ENCODE measurements at places on chromosomes 4 and X. TPM values are rescaled to one million over a fixed set of nuclear protein-coding genes. Genes with fewer than 3 reads are reported as not detected.

GRCh38 chr4:31362756-31363155, 642.6 kb downstream of the PCDH7 start:
- no peak for DNase-seq

DNA sequence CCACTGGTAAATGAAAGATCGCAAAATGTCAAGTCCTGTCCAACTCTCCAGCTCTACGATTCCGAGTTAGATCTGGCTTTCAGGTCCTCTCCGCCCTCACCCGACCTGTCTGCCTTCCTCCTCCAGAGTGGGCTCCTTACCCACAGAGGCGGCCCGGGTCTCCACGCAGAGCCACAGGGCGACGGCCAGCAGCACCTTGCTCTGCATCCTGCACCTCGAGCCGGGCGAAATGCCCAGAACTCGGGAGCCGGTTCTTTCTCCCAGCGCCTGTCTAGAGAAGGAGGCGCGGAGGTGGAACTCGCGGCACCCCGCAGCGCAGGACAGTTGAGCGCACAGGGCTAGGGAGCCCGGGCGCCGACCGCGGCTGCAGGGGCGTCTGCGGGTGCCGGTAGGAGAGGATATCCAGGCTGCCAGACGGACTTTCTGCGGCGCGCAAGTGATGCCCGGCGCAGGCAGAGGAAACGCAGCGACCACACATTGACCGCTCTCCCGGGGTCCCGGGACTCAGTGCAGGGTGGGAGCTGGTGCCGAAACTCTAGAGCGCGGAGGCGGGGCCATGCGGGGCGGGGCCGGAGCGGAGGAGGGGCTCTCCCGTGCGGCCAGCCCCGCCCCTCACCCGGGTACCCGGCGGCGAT, at the start of gene KDR:
TSS of gene KDR (minus strand) at position 509 of the 635 bp plus-strand sequence. CDS start at position 207, 302 bp downstream.
- DNase-seq, result no peak

DNA sequence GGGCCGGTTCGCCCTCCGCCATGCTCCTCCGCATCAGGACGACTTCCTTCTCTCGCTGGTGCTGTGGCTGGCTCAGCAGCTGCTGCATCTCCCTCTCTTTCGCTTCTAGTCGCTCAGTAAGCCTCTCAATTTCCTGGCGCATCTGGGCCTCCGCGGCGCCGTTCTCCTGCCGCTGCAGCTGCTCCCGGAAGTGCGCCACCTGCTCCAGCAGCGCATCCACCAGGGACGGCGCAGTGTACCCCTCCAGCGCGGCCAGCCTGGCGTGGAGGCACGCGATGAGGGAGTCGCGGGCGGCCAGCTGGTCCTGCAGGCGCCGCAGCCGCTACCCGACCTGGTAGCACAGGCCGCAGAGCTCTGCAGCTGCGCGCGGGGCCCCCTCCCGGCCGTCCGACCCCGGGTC, 97.4 kb upstream of the MED14 start:
- no peak for DNase-seq

DNA sequence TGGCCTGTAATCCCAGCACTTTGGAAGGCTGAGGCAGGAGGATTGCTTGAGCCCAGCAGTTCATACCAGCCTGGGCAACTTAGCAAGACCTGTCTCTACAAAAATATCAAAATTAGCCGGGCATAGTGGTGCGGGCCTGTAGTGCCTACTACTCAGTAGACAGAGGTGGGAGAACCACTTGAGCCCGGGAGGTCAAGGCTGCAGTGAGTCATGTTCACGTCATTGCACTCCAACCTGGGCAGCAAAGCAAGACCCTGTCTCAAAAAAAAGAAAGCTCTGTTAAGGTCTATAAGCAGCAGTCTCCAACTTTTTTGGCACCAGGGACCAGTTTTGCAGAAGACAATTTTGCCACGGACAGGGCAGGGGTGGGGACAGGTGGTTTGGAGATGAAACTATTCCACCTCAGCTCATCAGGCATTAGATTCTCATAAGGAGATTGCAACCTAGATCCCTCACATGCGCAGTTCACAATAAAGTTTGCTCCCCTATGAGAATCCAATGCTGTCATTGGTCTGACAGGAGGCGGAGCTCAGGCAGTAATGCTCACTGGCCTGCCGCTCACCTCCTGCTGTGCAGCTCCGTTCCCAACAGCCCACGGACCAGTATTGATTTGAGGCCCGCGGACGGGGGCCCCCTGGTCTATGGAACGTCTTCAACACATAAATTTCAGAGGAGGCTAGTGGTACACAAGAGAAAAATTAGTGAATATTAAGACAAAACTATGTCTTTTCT, 67.9 kb downstream of the KLHL8 start:
- DNase-seq, result no peak

GRCh38 chrX:119181491-119181890, 53.9 kb upstream of the KIAA1210 start:
- DNase-seq, result no peak

GRCh38 chr4:4323705-4324534, 33.9 kb downstream of the ZBTB49 start:
- no peak for DNase-seq

- no peak for DNase-seq
Observed at GRCh38 chr4:64516176-64516575, 106.9 kb upstream of the TECRL start.

The NLGN4X gene
- polyA plus RNA-seq, result 0.48 TPM

The ATP8A1 gene
- 0.02 TPM for polyA plus RNA-seq

The CFAP99 gene
- polyA plus RNA-seq, result not detected

The TMEM31 gene
- 0.43 TPM for polyA plus RNA-seq

The UGT2B10 gene
- polyA plus RNA-seq, result not detected

The SHISA3 gene
- 0.07 TPM for polyA plus RNA-seq
